ENCODE measurements at places on chromosomes 7 and 10.
A peak's percentile ranks its signal among the peaks of the same experiment; 100 is the strongest.

DNA sequence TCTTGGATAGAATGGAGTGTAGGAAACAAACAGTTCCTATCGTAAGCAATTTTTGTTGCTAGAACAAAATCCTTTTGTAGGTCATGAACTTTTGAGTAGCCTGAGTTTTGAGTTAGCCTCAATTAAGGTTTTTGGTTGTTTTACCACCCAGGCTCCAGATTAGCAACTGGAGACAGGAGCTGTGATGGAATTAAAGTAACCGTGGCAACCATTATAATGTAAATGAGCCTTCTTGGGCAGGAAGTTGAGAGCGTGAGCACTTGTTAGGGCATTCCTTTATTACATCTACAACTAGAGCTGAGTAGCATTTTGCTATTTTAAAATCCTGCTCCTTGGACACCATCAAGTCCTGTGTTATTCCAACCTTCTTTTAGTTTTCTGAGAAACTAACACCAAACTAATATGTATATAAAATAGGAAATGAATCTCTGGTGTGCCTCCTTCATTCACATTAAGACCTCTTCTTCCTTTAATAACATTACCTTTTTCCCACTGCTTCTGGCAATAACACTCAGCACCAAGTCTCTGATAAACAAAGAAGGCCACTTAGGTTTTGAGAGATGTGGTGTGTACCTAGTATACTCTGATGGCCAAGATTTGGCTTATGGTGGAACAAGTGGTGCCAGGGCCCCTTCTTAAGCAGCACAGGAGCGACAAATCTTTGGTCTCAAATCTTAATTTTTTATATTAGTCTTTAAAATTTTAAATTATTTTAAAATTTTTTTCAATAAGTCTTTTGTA, 34.0 kb downstream of the AHCYL2 start:
- peaks cover 16% of the 10 kb centered on the region for H3K4me1 ChIP-seq
- H3K4me3 ChIP-seq = no peak overlapping the region
- H3K27me3 ChIP-seq = no peaks in the 10 kb centered on the region
- DNase-seq = no peak
- no peaks in the 10 kb centered on the region for H3K36me3 ChIP-seq

DNA sequence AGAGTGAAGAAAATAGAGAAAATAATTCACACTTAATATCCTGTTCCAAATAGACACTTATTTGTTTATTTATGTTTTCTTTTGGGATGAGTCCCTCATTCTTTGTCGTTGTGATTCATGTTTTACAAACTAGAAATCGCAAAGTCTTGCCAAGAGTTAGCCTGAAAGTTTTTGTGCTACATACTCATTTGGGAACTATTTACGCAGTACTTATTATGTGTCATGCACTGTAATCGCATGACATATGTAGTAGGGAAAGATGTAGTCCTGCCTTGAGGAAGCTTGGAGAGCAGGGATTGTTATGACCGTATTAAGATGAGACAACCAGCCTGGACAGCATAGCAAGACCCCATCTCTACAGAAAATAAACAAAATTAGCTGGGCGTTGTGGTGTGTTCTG, 189.3 kb downstream of the ABCA13 start:
- no peaks in the 10 kb centered on the region for H3K36me3 ChIP-seq
- no peak overlapping the region for H3K27ac ChIP-seq
- H3K4me3 ChIP-seq = no peak overlapping the region
- H3K27me3 ChIP-seq = no peaks in the 10 kb centered on the region
- no peaks in the 10 kb centered on the region for H3K4me1 ChIP-seq

GRCh38 chr10:69679736-69680135, 49.7 kb downstream of the FAM241B start:
- no peak for DNase-seq
- H3K4me1 ChIP-seq = no peaks in the 10 kb centered on the region
- peaks cover 42% of the 10 kb centered on the region for H3K27me3 ChIP-seq
- H3K36me3 ChIP-seq = no peaks in the 10 kb centered on the region

GRCh38 chr7:25541094-25541821, 313.0 kb upstream of the NPVF start:
- H3K4me3 ChIP-seq = no peak overlapping the region
- H3K4me1 ChIP-seq = peaks cover 5% of the 10 kb centered on the region
- no peak for DNase-seq
- H3K36me3 ChIP-seq = no peaks in the 10 kb centered on the region
- H3K27me3 ChIP-seq = peaks cover 17% of the 10 kb centered on the region

DNA sequence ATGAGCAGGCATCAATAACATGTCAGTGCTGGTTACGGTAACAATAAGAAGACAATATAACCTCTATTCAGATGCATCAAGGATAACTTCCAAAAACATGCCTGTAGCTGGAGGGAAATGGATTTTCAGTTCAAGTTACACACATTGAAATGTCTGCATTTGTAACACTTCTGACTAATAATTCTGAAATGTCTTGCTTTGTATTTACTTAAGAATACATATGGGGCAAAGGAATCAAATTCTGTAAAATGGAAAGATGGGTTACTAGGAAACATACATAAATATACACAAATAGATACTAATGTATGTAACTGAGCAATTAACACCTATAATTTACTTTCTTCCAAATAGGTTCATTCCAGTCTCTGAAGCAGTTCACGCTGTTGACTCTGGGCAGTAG, 18.6 kb upstream of the MTPN start:
- H3K4me1 ChIP-seq = peaks cover 25% of the 10 kb centered on the region
- no peaks in the 10 kb centered on the region for H3K27me3 ChIP-seq
- H3K36me3 ChIP-seq = peaks cover 2% of the 10 kb centered on the region
- DNase-seq = no peak
- H3K4me3 ChIP-seq = no peak overlapping the region

- no peak for DNase-seq
- no peak overlapping the region for H3K27ac ChIP-seq
- H3K27me3 ChIP-seq = peaks cover 9% of the 10 kb centered on the region
These were observed 42.6 kb downstream of the ZNF503 start for GRCh38 chr10:75358835-75359421.

- peaks cover 28% of the 10 kb centered on the region for H3K4me1 ChIP-seq
- DNase-seq = no peak
- H3K27ac ChIP-seq = no peak overlapping the region
- H3K4me3 ChIP-seq = no peak overlapping the region
- H3K27me3 ChIP-seq = no peaks in the 10 kb centered on the region
- H3K36me3 ChIP-seq = peaks cover 39% of the 10 kb centered on the region
These were observed 8.6 kb downstream of the PFKFB3 start for GRCh38 chr10:6211341-6211670.

DNA sequence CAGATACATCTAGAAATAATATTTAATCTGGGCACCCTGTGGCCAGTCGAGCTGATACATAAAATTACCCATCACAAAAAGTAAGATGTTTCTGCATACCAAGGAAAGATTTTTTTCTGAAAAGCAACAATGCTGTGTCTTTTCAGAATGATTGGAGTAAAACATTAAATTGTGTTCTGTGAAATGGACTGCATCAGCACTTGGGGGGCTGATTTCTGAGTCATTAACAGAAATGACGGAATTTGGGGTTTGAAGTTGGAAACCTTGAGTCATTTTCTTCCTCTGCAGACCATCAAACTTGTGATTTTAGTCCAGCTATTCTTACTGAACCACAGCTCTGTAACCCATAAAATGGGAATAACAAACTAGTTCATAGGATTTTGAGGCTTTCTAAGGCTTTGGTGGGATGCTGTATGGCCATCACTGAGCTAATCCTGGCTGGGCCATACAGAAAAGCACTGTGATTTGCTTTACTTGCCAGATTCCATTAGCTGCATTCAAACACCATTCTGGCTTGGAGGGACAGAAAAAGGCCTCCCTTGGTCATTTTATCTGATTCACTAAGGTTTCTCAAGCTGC, 739.4 kb upstream of the IGFBP3 start:
- no peak for DNase-seq
- H3K27me3 ChIP-seq = no peaks in the 10 kb centered on the region
- no peaks in the 10 kb centered on the region for H3K36me3 ChIP-seq
- H3K4me1 ChIP-seq = no peaks in the 10 kb centered on the region
- no peak overlapping the region for H3K4me3 ChIP-seq

- peak overlapping the region; percentile 94 for H3K4me3 ChIP-seq
- H3K27ac ChIP-seq = peak overlapping the region; percentile 91
- peaks cover 45% of the 10 kb centered on the region for H3K4me1 ChIP-seq
- DNase-seq = no peak
These were observed 553 bp downstream of the DNAJC30 start for GRCh38 chr7:73682745-73683055.

DNA sequence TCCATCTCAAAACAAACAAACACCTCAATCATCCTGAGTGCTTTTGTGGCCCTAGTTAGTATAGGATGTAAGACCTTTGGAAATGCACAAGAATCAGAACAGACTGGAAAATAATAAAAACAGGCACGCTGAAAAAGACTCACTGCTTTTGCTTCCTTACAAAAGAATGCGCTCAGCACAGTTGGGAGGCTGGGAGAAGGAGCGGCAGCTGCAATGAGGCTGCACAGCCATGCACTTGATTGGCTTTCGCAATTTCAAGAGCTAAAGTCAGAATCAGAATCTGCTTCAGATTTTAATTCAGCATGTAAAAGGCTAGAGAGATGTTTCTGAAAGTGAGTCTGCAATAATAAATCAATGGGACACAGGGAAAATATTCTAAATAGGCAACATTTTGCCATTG, 97.2 kb downstream of the FRMD4A start:
- no peak overlapping the region for H3K4me3 ChIP-seq
- H3K27me3 ChIP-seq = peaks cover 14% of the 10 kb centered on the region

DNA sequence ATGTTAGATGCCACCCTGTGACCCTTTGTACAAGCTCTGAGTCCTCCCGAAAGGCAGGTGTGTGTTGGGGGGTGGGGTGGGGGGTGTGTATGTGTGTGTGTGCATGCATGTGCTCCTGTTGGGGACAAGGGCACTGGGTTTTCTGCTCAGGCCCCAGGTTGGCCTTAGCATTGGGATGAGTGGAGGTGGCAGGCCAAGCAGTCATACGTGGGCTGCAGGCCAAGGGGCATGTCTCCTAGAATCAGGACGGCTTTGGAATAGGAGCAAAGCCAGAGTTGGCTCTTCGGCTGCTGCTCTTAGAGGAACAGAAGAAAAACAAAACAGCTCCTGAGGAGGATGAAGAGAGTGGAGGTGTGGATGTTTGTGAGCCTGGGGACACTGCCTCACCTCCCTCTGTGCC, 26.0 kb downstream of the HSPA12A start:
- peaks cover 85% of the 10 kb centered on the region for H3K27me3 ChIP-seq
- H3K4me3 ChIP-seq = no peak overlapping the region
- H3K27ac ChIP-seq = no peak overlapping the region
- no peaks in the 10 kb centered on the region for H3K4me1 ChIP-seq
- DNase-seq = no peak
- no peaks in the 10 kb centered on the region for H3K36me3 ChIP-seq

DNA sequence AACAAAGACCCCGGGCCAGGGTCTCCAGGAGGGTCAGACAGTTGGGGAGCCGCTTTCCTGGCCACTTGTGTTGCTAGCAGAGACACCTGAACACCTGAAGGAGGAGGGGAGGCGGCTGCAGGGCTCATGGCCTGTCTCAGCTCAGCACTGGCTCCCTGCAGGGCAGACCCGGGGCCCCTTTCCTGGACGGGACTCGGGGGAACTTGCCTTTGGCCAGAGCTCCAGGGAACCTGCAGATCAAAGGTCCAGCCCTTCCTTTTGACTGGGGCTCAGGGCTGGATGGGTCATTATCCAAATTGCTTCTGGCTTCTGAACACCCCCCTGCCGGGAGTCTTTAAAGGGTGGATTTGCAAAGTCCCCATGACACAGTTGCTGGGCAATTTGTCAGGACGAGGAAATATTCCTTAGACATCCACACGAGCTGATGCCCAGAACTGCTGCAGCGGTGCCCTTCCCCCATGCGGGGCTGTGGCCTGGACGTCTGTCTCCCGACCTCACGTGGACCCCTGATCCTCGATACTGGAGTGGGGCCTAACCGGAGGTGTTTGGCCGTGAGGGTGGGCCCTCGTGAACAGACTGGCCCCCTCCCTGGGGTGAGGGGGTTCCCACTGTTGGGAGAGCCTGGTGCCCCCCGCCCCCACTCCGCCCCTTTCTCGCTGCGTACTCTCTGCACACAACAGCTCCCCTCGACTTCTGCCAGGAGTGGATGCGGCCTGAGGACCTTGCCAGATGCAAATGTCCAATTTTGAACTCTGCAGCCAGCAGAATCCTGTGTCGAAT, 194.3 kb downstream of the ELFN1 start:
- no peaks in the 10 kb centered on the region for H3K27me3 ChIP-seq
- DNase-seq = no peak
- H3K27ac ChIP-seq = no peak overlapping the region
- H3K36me3 ChIP-seq = no peaks in the 10 kb centered on the region
- no peak overlapping the region for H3K4me3 ChIP-seq

DNA sequence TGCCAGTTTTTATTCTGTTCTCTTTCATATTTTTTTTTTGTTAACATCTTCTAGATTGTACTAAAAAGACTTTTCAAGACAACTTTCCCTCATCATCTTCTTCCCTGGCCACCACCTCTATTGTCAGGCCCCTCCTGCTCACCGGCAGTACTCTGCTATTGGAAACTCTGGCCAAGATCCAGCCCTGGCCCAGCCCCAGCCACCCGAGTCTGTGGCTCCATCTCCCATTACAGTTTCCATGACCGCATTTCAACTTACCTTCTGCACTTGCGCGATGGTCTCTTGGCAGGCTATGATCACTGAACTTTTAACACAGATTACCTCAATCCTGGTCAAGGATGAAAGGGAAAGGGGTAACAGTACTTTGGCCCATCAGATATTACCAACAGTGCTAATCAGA, 137.7 kb upstream of the POM121L12 start:
- no peaks in the 10 kb centered on the region for H3K27me3 ChIP-seq
- no peak overlapping the region for H3K27ac ChIP-seq
- H3K4me1 ChIP-seq = no peaks in the 10 kb centered on the region
- no peaks in the 10 kb centered on the region for H3K36me3 ChIP-seq

GRCh38 chr7:27130540-27131389, at the start of gene HOXA4:
HOXA4 (minus strand) TSS chr7:27130757; CDS start chr7:27130733, 24 bp downstream.
- DNase-seq = peak; percentile 62
- H3K4me3 ChIP-seq = peak within 1 kb of the TSS; percentile 43
- no peaks in the 10 kb centered on the region for H3K36me3 ChIP-seq
- no peak within 1 kb of the TSS for H3K27ac ChIP-seq
- peaks cover 16% of the 10 kb centered on the region for H3K4me1 ChIP-seq

GRCh38 chr7:12094365-12094921, 116.7 kb upstream of the TMEM106B start:
- no peaks in the 10 kb centered on the region for H3K36me3 ChIP-seq
- H3K27ac ChIP-seq = no peak overlapping the region
- H3K4me1 ChIP-seq = no peaks in the 10 kb centered on the region
- DNase-seq = no peak

DNA sequence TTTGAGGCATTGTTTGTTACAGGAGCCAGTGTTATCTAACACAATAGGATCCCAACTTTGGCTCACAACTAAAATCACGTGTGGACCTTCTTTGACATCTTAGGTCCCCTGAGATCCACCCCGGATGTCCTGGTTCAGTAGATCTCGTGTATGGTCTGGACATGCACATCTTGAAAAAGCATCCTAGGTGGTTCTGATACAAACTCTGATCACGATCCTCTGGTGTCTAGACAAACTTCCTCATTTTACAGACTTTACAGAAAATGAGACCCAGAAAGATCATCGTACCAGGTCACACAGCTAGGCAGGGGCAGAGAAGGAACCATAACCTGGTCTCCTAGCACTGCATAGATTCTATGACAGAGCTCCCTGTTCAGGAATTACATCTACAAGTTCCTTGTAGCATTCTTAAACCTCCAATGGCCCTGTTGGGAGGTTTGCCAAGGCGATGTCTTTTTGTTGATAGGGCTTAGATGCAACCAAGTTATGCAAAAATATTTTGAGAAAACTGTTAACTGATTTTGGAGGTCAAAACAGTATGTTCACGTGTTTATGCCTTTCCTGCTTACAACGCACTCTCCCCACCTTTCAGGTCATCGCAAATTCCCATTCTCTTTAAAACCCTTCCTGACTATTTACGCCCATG, 30.8 kb upstream of the CHST15 start:
- H3K27ac ChIP-seq = no peak overlapping the region
- H3K36me3 ChIP-seq = no peaks in the 10 kb centered on the region
- H3K4me1 ChIP-seq = no peaks in the 10 kb centered on the region
- H3K27me3 ChIP-seq = no peaks in the 10 kb centered on the region

All from activated naive CD4-positive, alpha-beta T cell treated with anti-CD3 and anti-CD28 coated beads, Interleukin-2, amount 10 ng/mL, durations not matched to agents 7 days and 5 days (primary cell).